ENCODE measurements at places on chromosomes 2 and 18.

- DNase-seq = no peak
Measured at GRCh38 chr2:65044097-65044735, 12.0 kb upstream of the CEP68 start.

DNA sequence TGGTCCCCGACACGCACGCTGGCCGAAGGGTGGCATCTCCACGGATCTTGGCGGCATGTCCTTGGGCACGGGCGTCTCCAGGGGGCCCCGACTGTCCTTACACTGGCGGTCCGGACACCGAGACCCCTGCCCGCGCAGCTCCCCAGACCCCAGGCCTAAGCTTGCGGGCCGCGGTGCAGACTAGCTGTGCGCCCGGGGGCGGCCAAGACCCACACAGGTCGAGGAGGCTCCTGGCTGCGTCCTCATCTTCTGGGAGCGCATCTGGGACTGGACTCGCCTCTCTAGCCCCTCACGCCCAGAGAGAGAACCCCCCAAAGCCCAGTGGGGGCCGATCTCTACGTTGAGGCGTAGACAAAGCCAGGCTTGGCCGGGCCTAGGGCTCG lies 475 bp upstream of the TWIST2 start:
- no peak for DNase-seq

GRCh38 chr18:9951022-9951859 lies 37.4 kb downstream of the VAPA start:
- DNase-seq = no peak

DNA sequence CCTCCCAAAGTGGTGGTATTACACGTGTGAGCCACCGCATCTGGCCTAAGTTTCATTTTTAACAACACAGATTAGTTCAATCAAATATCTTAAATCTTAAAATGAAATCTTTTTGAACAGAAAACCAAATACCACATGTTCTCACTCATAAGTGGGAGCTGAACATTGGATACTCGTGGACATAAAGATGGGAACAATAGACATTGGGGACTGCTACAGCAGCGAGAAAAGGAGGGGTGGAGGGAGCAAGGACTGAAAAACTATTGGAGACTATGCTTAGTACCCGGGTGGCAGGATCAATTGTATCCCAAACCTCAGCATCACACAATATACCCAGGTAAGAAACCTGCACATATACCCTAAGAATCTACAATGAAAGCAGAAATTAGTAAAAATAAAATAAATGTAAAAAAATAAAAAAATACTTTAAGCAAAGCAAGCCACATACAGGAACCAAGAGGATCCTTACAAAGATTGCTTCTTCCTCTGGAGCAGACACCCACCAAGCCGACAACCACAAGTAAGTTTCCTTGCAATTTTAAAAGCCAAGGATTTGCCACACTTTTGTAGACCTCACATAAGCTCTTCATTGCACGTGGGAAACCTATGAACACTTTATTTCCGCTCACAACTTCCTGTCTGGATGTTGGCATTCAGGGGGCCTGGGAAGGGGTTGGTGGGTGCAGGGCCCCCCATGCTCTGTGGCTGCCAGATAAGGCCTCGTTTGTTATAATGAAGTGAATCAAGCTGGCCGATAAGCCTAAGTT lies 147.9 kb downstream of the MYCN start:
- no peak for DNase-seq

- DNase-seq = no peak
Measured at GRCh38 chr18:70181725-70182124, 23.8 kb downstream of the RTTN start.

DNA sequence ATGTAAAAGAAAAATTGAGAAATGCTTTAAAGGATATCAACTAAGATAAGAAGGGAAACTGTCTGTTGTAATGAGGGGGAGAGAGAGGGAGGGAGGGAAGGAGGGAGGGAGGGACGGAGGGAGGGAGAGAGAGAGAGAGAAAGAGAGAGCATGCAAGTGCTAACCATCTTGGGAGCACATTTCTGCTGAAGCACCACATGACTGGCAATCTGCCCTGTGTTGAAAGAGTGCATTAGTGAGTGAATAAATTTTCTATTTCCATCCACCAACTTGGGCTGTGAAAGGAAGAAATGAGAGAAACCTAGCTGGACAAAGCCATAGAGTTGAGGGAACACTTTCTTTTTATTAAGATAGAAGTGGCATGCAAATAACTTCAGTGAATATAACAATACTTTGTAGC lies 110.7 kb downstream of the TMX3 start:
- DNase-seq = no peak

DNA sequence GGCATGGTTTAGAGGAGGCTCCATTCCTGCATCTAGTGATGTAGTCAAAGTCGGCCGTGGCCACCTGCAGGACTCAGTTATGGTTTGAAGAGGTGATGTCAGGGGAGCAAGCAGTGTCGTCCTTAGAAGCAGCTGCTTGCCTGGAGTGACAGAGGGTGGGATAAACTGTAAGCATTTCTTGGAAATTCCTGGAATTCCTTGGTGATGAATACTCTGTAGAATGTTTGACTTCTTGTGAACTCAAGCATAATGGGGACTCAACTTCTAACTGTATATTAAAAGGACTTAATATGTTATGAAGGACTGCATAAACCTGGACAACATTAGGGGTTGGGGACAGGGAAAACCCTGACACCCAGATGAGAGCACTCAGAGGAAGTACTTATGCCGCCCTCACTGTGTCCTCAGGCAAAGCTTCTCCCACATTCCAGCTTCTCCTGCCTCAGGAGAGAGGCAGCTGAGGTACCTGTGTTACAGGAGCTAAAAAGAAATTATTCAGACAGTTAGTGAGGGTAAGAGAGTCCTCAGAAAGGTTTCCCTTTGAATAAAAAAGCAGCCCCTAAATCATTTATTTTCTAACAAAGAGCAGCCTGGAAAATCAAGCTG lies 459.9 kb upstream of the CELF4 start:
- no peak for DNase-seq

DNA sequence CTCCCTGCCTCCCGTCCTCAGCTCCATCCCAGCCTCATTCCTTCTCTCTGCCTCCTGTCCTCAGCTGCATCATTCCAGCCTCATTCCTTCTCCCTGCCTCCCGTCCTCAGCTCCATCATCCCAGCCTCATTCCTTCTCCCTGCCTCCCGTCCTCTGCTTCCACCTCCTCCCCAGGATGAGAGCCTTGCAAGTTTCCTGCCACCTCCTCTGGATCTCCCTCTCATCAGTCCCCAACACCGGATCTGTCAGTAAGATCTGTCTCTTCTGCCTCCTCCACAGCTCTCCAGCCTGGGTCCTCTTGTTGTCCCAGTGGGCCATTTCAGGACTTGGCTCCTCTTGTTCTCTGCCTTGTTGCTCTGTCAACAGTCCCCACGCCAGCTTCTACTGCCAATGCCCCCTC lies 130.9 kb downstream of the NDUFA10 start:
- no peak for DNase-seq

- no peak for DNase-seq
Measured at GRCh38 chr2:171180229-171180930, 19.7 kb upstream of the TLK1 start.

DNA sequence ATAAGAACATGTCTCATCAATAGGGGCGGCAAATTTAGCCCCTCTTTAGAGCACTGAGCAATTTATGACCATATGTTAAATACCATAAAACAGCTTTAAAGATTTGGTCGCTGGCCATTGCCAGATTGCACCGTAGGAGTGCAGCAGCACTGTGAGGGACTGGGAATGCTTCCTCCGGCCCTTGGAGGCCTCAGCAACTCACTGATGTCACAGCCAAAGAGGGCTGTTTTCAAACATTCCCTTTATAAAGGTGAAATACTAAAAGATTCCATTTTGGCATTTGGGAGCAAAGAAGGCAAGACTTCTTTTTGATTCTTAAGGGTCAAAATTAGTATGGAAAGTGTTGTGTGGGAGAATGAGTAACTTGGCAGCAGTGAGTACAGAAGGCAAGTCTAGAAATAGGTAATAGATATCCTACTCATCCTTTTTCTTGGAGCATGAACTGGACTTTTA lies 63.7 kb downstream of the BABAM2 start:
- no peak for DNase-seq

Data from GM12892 (cell line).